ENCODE measurements at places on chromosomes 11 and 22.

DNA sequence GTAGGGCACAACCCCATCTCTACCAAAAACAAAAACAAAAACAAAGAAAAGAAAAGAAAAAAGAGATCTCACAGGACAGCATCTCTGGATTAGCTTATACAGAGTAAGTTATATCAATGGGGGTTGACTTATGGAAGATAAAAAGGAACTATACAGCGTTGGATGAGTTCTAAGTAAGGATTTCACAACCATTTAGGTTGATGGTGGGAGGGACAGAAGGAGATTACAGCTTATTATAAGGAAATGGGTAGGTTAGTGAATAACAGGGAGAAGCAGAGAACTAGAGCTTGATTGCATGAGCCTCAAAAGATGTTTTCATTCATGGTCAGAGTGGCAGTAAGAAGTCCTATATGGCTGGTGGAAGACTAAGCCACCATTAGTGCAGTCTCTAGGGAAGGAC lies 60.3 kb downstream of the CECR2 start:
- no peak for DNase-seq

GRCh38 chr11:67636962-67637361 lies 2.6 kb downstream of the TBX10 start:
- no peak for DNase-seq

DNA sequence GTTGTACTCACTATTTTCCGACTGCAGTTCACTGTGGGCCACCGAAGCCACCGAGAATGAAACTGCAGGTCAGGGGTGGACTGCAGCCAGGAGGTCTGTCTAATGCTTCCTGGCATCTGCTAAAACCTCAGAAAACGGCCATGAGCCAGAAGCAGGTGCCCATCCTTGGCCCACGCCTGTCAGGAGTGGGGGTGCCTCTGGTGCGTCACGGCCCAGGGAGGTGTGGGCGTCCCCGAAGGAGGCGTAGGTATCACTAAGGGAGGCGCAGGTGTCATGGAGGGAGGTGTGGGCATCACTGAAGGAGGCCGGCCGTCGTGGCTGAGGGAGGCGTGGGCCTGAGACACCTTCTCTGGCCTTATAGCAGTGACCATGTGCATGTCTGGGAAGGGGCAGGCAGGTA lies 456.2 kb downstream of the TBC1D22A start:
- DNase-seq = no peak

- DNase-seq = no peak
Observed at GRCh38 chr11:80379620-80380278, 938.9 kb upstream of the TENM4 start.

GRCh38 chr11:92332986-92333385 lies 108.4 kb downstream of the FAT3 start:
- DNase-seq = no peak

DNA sequence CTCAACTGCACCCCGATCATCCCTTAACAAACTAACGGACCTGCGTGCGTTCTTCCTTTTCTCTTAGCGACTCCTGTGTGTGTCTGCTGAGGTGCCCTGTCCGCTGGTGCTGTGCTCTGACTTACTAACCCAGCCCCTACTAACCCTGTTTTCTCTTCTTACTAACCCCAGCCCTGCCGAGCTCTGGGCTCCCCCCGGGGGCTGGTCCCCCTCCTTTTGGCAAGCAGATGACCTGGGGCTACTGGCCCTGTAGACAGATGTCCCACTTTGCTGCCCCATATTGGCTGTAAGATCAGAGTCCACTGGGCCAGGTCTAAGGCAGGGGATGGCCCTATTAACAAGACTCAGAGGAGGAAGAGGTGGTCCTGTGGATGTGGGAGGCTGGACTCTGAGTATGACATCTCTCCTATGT lies 14.7 kb downstream of the MIAT start:
- DNase-seq = no peak

- no peak for DNase-seq
Observed at GRCh38 chr22:44628273-44628672, 73.7 kb upstream of the PRR5 start.

DNA sequence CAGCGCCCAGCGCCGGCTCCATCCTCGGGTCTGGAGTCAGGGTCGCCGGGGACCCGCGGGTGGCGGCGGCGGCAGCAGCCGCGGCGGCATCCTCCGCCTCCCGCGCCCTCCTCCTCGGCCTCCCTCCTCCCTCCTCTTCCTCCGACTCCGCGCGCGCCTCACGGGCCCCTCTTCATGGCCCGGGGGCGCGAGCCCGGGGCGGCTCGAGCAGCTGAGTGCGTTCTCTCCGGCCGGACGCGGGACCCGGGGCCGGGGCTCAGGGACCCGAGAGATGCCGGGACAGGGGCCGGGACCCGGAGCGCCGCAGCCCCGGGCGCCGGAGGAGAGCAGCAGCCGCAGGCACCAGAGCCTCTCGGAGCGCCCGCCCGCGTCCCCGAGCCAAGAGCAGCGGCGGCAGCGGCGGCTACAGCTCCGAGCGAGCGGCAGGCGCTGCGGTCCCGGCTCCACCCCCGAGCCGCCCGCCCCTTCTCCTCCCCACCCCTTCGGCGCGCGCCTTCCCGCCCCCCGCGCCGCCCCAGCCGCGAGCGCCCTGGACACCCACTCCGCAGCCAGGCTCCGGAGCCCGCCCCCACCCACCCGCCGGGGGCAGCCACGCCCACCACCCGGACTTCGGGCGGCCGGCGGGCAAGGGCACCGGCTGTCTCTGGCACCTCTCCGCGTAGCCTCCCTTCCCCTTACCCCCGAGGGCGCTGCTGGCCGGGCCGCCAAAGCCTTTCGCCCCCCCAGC lies at the start of gene CHST1:
Gene CHST1, minus strand, starts transcription at position 417 of the 727 bp plus-strand sequence. CDS start 14,699 bp downstream, outside the sequence.
- no peak for DNase-seq

DNA sequence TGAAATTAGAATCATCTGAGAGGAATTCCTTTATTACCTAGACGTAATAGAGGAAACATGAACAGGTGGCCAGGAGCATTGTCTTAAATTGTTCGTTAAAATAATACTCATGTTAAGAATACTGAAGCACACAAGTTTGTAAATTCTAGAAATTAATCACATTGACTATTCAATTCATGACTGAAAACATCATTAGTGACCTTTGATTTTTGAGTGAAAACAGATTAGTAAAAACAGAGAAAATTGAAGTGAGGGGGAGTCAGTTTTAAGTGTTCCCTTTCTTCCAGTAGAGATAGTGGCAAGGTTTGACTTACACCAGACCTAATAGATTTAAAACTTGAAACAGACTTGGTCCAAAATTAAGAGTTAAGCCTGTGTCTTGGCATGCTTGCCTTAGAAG lies 1.4 kb downstream of the ZFP91 start:
- no peak for DNase-seq

- DNase-seq = no peak
Observed at GRCh38 chr22:30564761-30565119, 9.7 kb downstream of the GAL3ST1 start.

DNA sequence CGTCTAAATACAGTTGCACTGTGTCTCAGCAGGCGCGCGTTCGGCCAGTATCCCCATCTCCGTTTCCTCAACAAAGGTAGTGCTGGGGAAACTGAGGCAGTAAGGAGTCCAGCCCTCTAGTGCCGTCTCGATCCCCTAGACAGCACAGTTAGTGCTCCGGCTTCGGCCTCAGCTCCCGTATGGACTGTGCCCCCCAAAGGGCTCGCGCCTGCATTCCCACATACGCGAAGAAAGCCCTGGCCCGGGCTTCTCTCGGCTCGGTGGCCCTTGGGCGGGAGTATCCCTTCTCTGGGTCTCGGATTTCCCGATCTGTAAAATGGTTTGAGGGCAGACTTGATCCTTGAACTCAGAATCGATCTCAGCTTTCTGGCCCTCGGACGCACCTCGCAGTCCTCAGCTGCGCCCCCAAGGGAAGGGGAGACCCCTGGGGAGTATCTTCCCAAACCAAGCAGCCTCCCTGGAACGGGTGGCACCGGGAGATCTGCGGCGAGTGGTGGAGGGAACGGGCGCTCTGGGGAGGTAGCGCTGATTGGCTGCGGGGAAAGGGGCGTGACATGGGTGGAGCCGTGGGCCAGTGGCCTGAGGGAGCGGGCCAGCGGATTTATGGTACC lies 759 bp upstream of the PEX16 start:
- DNase-seq = peak; percentile 63

DNA sequence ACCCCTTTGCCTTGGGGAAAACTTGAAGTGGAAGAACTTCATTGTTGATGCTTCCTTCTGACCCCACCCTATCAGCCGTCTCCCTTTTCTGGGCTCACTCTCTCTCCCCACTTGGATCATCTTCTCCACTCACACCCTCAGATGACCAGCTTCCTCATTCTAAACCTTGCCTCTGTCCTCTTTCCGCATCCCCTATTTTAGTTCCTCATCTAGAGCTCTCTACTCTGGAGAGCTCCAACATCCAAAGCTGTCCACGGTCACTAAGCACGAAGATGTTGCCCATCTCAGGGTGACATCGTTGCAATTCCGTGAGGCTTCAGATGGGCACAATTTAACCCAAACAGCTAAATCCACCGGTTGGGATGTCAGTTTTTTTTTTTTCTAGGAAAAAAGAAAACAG lies 31.6 kb upstream of the ME3 start:
- DNase-seq = no peak

DNA sequence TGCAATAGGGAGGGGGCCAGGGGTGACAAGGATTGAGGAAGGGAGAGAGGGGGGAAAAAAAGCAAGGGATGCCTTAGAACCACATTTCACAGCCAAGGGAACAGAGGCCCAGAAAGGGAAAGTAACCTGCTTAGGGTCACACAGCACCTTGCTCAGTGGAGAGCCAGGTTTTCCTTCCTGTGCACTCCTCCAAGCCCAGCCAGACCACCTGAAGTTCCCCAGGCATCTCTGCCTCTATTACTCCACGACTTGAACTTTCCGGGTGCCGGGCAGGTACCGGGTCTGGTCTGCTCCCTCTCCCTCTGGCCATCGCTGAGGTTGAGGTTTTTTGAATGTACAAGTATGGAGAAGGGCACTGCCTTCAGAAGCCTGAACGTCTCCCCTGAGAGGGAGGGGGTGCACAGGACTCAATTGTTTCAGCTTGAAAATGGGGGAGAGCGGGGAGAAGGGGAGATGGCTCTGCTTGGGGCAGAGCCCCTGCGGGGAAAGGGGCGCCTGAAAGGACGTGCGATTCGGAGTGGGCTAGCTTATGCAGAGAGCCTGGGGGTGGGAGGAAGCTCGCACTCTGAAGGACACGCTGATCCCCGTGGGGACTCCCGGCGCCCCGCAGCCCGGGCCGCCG lies 516 bp upstream of the SERPINH1 start:
- no peak for DNase-seq

DNA sequence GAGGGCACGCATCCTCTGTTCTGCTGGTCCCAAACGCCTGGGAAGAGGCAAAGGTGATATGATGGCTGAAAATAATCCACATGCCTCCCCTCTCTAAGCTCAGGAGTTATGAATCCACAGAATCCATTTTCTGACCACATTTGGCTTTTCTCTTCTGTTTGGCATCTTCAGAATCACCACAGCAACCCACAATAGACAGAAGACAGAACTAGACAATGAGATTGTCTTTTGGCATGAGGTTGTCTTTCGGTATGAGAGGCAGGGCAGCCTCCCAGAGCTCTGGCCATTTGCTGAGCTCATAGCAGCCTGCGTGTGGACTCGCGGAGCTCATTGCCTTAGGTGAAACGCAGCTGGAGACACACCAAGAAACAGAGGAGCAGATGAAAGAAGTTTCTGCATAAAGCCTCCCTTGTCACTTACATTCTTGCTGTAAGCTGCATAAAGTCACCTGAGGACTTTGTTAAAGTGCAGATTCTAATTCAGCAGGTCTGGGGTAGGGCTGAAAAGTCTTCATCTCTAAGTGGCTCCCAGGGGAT lies 868.0 kb downstream of the NTM start:
- DNase-seq = no peak

DNA sequence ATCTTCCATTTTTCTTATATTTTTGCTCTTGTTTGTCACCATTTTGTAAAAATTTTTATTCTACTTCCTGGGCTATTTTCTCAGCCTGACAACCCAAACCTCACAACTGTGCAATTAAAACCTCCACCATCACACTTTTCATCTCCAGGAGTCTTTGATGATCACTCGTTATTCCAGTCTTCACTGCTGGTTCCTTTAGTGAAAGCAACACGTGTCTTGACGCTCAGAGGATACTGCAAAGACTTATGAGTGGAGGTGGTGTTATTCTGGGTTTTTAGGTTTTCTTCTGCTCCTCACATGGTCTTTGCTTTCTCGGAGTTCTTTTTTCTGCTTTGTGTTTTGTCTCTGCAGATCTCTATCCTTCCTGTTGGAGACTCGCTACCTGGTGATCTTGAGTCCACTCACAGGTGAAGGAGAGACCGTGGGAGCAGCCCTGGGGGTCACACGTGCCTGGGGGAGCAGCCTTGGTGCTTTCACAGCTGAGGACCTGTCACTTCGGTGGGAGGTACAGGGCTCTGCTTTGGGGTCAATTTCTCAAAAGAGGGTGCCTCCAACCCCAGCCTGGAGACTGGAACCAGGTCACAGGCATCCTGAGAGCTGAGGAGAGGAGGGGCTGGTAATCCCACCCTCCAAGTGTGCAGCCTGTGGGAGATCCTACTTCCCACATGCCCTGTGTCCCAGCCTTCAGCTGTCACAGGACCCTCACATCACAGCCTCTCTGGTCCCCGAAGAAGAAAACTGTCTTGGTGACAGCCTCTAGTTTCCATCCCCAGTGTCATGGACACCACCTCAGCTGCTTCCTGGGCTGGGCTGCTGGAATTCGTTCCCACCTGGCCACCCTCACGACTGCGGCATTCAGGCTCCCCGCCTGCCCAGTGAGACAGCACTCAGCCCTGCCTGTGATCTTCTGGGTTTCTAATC lies 11.0 kb downstream of the SULT4A1 start:
- no peak for DNase-seq

GRCh38 chr11:106983261-106983660 lies 35.0 kb downstream of the GUCY1A2 start:
- no peak for DNase-seq

DNA sequence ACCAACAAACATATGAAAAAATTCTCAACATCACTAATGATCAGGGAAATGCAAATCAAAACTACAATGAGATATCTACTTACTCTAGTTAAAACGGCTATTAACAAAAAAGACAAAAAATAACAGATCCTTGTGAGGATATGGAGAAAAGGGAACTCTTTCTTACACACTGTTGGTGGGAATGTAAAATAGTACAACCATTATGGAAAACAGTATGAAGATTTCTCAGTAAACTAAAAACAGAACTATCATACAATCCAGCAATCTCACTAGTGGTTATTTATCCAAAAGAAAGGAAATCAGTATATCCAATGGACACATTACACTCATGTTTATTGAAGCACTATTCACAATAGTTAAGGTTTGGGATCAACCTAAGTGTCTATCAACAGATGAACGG lies 3.9 kb downstream of the HBE1 start:
- no peak for DNase-seq

- DNase-seq = no peak
Observed at GRCh38 chr11:63506876-63507275, 992 bp downstream of the LGALS12 start.
